ENCODE measurements at places on chromosomes 16 and 17.

GRCh38 chr17:2068519-2069051, 13.7 kb downstream of the HIC1 start:
- DNase-seq: no peak

GRCh38 chr17:17877529-17878358, 41.0 kb upstream of the SREBF1 start:
- no peak for DNase-seq

- DNase-seq: peak; percentile 72
Observed at GRCh38 chr17:63919311-63919723, 678 bp upstream of the GH1 start.

GRCh38 chr17:14068542-14069250, 608 bp upstream of the COX10 start:
- DNase-seq: no peak

GRCh38 chr16:66858740-66859396, 14.7 kb downstream of the CA7 start:
- DNase-seq: no peak

DNA sequence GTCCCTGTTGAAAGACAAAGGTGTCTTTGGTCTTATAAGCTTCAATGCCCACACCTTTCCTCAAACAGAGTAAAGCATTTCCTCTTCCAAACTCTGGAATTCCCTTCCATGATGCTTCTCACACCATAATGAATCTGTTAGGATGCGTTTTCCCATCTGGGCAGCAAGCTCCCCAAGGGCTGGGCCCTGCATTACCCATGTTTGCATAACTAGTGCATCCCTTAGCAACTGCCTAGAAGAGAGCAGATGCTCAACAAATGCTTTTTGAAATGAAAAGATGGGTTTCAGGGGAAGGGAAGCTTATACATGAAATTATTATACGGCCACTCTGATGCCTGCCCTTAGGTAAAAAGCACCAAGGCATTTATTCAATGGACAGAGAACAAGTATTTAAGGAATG, 124.5 kb upstream of the CCL2 start:
- DNase-seq: no peak

- DNase-seq: no peak
Observed at GRCh38 chr16:78800523-78800922, 701.1 kb downstream of the WWOX start.

- DNase-seq: no peak
Observed at GRCh38 chr17:6651919-6652452, 424 bp downstream of the C17orf100 start.

DNA sequence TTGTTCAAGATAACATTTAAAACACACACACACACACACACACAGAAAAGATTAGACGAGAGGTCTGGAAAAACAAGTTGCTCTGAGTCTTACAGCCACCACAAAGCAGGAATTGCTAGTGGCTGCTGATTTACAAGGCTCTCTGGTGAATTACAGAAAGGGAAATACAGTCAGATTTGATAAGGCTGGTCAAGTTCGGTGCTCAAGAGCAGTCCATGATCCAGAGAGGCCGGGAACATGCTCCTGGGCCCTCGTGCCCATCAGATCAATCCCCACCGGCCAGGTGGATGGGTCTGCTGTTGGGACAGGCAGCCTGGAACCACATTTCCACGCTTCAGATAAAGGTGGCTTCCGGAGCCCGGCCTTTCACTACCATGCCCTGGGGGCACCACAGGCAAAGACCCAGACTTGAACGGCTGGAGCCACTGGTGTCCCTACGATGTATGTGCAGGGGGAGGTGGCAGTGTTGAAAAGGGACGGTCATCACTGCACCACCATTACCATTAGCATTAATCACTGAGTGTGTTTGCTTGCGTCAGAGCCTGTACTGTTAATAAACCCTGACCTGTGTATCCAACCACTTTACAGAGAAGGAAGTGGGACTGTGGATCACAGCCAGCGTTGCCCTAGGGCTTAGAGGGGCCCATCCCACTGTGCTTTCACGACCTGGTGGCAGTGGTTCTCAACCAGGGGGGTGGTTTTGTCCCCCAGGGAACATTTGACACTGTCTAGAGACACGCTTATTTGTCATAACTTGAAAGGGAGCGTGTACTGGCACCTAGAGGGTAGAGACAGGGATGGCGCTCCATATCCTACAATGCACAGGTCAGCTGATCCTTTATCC, 95.1 kb downstream of the XYLT1 start:
- DNase-seq: no peak

- no peak for DNase-seq
Observed at GRCh38 chr17:68182011-68182306, 65.9 kb upstream of the AMZ2 start.

GRCh38 chr17:70357190-70357589, 187.9 kb downstream of the KCNJ2 start:
- DNase-seq: no peak

GRCh38 chr16:29837841-29838240, 17.6 kb downstream of the MVP start:
- DNase-seq: no peak

DNA sequence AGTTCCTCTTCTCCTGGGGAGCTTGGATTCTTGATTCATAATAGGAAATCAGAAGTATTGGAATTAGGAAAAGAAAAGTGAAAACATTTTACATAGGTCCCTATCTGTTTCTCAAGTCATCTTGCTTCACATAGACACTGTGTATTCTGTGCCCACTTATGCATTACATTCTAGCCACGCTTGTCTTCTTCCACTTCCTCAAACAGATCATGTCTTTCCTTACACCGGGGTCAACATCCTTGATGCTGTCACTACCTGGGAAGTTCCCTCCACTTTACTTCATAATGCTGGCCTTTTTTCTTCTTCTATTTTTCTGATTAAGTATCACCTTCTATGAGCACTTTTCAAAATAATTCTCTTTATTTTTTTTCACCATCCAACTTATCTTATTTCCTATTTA, 606.4 kb upstream of the CDH8 start:
- DNase-seq: no peak

DNA sequence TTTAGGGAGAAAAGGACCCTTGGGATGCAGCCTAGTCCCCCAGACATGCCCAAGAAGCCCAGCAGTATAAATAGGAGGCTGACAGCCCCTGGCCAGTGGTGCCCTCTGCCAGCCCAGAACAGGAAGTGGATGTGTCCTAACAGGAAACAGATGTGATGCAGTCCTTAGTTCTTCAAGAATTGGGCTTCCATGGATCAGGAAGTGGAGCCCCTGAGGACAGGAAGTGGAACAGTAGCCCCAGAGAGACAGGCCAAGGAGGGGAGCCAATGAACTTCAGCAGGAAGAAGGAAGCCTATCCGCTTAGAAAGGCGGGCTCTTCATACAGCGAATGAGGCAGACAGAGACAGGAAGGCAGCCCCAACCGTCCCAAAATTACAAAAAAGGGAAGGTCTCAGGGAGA, 7.2 kb downstream of the CTF1 start:
- DNase-seq: no peak

DNA sequence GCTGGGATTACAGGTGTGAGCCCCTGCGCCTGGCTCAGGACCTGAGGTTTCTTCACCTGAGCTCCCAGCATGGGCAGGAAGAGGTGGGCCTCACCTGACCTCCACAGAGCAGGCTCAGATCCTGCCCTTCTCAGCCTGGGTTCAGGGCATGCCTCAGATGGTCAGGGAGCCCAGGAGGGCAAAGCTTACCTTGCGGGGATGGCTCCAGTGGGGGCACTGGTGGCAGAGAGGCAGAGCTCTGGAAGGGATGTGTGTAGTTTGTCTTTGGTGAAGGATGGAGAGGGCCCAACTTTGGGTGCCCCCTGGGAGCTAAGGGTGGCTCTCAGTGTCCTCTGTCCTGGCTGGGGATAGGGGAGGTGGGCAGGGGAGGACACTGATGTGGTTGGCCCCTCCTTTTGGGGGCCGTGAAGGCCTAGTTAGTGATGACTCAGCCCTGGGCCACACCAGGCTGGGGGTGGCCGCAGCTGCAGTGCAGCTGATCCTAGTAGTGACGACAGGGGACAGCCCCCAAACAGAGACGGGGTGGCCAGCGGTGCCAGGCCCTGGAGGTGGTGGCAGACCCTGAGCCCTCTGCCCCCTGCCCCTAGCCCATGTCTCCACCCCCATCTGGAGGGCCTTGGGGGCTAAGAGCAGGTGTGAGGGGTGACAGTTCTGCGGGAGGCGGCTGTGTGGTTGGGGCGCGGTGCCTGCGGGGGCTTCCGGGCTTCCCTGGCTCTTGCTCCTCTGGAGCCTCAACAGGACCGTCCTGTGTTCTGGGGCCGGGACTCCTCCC, 5.8 kb downstream of the NHERF2 start:
- no peak for DNase-seq

DNA sequence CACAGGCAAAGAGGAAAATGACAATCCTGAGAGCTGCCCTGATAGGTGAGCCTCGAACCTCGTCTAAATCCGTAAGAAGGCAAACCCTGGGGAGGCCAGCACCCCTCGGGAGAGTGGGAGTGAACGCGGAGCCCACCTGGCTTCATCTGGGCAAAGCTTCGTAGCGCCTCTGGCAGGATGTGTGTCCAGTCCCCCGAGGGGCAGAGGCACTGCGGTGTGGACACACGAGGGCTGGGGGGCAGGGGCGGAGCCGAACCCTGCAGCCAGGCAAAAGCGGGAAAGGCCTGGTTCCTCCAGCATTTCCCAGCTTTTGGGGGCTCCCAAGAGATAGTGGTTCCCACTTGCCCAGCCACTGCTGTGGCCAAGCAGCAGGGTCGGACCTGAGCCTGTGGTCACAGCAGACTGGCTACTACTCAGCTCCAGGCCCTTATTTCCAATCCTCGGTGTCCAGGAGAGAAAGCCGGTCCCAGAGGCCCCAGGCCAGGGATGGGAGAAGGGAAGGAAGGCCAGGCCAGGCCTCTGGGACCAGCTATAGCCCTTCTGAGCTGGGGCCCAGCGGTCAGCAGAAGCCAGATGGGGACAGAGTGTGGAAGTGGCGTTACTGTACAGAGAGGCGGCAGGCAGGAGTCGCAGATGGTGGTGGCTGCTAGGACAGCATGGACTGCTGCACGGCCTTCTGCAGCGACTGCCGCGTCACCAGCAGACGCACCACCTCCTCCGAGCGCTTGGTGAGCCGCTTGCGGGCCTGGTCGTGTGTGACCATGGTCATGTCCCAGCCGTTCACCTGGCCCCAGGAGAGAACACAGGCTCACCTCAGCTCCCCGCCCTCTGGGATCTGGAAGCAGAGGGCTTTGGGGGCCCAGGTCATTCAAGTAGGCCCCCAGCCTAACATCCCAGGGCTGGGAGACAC, 5.0 kb downstream of the TAX1BP3 start:
- no peak for DNase-seq

GRCh38 chr17:27294689-27295630, 1.0 kb downstream of the WSB1 start:
- peak; percentile 41 for DNase-seq

- DNase-seq: no peak
Observed at GRCh38 chr16:82527101-82527500, 99.7 kb upstream of the CDH13 start.

- DNase-seq: no peak
Observed at GRCh38 chr16:11389631-11390565, 44.6 kb downstream of the RMI2 start.

DNA sequence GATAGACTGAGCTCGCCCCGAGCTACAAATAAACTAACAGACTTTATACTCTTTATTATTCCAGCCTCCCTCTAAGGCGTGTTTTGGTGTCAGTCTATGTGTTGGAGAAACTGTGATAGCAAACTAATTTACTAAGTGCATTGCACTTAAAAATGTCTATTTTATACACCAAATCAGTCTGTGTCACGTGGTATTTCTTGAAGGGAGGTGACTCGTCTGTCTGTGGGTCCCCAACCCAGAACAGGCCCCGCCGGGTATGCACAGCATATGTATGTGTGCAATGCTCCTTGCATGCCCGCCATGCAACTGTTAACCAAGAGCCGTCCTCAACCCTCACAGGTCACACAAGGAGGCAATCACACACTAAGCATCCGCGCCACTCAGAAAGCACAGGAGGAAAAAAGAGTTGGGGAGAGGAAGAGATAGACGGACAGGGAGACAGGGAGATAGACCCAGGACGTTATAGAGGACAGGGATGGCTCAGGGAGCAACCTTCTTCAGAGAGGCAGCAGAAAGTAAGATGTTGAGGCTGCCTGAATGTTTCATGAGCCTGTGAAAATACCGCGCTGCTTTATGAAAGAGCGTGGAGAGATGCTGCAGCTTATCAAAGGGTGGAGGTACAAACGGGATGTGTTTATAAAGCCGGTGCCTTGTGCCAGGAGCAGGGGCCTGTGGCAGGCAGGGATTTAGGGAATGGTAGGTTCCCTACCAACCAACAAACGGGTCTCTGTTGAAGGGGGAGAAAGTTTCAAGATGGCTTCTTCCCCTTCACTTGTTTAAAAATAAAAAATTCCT, 4.2 kb downstream of the RBFOX3 start:
- DNase-seq: no peak

DNA sequence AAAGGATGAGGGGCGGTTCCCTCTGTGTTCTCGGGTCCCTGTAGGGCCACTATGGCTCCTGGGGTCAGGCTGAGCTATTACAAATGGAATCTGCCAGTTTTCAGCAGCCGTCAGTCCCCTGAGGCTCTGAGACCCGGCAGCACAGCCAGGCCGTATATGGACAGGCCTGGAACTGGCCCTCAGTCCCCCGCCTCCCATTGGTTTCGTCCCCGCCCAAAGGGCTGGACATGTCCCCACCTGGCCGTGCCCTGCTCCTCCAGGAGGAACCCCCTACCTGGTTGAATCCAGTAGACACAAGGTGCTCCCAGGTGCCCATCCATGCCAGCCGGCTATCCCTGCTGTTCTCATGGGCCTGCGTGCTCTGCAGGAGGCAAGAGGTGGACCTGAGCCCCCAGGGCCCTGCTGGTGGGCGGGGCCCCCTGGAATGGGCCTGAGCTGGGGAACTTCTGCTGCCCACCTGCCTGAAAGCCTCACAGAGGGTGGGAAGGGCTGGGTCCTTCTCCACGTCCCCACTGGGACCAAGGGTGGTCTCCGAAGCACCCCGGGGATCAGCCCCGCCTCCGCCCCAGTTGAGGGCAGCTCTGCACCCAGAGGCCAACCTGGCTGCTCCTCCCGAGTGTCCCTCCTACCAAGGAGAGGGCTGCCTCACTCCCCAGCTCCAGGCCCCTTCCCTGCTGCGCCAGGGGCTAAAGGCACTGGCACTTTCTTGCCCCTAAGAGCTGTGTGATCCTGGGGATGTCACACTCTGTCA, 16.8 kb downstream of the VASN start:
- DNase-seq: no peak

All from Panc1 (cell line).